Motor neuron (in vitro differentiated cells): ENCODE measurements at places on chromosomes 3 and 15. TPM values are rescaled to one million over a fixed set of nuclear protein-coding genes. Genes with fewer than 3 reads are reported as not detected.

DNA sequence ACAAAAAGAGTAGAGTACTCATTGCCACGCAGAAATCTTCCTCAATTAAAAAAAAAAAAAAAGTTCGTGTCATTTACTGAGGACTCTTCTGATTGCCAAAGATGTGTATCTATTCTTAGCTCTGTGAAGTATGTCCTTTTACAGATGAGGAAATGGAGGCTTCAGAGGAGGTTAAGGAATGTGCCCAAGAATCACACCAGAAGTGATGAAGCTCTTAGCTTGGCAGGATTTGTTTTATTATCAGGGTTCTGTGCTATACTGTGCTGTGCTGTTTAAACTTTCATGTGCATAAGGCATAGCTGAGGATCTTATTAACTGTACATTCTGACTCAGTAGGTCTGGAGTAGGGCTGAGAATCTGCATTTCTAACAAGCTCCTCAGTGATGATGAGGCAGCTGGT lies 665.2 kb upstream of the ADAMTS9 start:
- ATAC-seq: no peak

Gene HERC2
- 74.6 and 76.1 TPM in 2 replicates for total RNA-seq

Gene PLS1
- total RNA-seq: 1.9 and 4.2 TPM in 2 replicates

Gene HTR3E
- 0.41 and 0.49 TPM in 2 replicates for total RNA-seq

- no peak for ATAC-seq
Observed at GRCh38 chr15:71708741-71709140, 101.6 kb upstream of the NR2E3 start.

Gene KLHDC8B
- total RNA-seq: 18.5 and 21.3 TPM in 2 replicates

GRCh38 chr15:88835646-88836045 lies 32.4 kb downstream of the ACAN start:
- peak; percentile 88 for ATAC-seq

Gene PAK6
- total RNA-seq: 4.3 and 5.7 TPM in 2 replicates
